Stimulated activated CD4-positive, alpha-beta T cell treated with anti-CD3 and anti-CD28 coated beads, Interleukin-4, amount 100 ng/mL, for 48 hours (primary cell): ENCODE measurements at places on chromosomes 6 and 20.

DNA sequence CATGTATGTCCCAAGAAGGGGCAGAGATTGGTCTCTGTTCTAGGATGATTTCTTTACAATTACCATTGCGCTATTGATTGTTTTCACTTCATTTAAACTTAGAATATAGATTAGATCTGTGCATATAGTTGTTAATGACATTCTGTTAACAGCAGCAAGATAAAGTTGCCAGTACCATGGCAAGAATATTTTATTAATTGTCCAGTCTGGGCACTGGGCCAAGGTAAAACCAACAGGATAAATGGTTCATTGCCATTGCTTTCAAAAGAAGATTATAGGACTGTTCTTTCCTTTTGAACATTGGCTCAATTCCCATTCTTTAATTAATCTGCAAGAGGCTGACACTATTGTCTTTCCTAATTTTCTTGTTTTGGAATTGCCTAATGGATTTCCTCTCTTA, 592.4 kb downstream of the RFPL4B start:
- DNase-seq = no peak

DNA sequence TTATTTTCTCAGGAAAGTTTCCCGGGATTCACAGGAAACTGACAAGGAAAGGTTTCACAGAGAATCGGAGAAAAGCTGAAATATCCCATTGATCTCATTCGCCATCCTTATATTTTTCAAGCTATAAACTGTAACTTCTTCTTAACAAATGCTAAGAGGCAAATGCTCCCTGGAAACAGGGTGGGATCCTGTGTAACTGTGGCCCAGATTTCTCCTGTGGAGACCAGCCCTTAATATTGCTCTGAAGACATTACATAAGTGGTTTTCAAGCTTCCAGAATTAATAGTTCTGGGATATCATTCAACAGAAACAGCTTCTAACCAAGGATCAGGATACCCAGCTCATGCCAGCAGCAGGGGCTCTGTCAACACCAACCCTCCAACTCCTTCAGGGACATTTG, 69.2 kb downstream of the THBS2 start:
- no peak for DNase-seq

DNA sequence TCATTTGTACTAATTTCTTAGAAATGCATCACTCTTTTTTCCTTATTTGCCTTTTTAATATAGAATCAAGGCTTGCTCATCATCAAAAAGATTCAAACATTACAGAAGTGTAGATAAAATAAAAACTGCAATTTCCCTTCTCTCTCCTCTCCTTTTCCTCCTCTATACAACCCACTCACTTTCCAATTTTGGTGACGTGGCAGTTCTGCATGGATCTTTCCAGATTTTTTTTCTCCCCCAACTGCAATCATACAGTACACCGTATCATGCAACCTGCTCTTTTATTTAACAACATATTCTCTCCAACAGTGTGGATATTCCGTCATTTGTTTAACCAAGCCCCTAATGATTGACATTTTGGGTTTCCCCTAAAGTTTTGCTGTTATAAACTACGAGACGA, 140.5 kb downstream of the BFSP1 start:
- no peak for DNase-seq

DNA sequence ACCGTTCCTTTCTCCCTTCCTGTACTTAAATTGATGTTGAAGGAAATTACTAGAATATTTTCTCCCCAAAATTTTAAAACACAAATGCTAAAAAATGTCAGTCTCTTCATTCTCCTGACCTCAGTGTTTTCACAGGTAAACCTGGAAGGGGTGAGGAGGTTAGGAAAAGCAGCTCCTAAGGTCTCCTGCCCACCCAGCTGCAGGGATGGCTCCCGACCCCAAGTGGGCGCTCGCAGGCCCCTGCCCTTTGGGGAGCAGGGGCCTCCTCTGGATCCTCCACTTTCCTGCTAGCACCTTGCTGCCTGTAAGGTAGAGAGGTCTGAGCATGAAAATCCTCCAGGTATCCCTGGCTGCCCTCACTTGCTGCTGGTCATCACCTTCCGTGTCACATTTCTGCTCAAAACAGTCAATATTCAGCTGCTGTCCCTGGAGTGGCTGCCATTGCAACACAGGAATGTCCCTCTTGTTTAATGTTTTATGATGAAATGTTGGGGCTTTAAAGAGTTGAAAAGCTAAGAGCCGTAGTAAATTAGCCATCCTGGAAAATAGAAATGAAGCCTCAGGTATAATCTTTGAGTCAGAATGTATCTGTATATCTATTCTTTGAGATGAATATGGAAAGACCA, 10.9 kb upstream of the HSP90AB1 start:
- no peak for DNase-seq

GRCh38 chr6:17907406-17908229, 79.8 kb downstream of the KIF13A start:
- no peak for DNase-seq

GRCh38 chr6:132607544-132608233, 16.4 kb downstream of the TAAR2 start:
- no peak for DNase-seq

DNA sequence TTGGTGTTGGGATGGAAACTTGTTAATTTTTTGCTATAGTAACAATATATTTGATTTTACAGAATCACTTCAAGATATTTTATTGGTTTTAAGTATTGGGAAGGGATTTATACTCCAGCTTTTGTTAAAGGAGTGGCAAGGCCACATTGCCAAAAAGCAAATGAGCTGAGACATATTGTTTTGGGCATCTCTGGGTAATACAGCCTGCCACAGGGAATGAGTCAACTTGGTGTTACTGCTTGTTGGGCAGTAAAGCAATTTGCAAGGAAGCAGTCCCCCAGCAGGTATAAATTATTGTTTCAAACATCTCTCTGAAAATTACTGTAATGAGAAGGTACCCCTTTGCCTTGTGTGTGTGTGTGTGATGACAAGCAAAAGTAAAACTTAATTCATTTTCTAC, 868.3 kb upstream of the FLRT3 start:
- DNase-seq = no peak

GRCh38 chr6:135250234-135250633, 69.1 kb downstream of the MYB start:
- DNase-seq = no peak

GRCh38 chr6:160190973-160191372, 67.6 kb downstream of the SLC22A2 start:
- DNase-seq = no peak

- DNase-seq = no peak
These were observed 64.2 kb upstream of the BTN3A2 start for GRCh38 chr6:26300828-26301227.

DNA sequence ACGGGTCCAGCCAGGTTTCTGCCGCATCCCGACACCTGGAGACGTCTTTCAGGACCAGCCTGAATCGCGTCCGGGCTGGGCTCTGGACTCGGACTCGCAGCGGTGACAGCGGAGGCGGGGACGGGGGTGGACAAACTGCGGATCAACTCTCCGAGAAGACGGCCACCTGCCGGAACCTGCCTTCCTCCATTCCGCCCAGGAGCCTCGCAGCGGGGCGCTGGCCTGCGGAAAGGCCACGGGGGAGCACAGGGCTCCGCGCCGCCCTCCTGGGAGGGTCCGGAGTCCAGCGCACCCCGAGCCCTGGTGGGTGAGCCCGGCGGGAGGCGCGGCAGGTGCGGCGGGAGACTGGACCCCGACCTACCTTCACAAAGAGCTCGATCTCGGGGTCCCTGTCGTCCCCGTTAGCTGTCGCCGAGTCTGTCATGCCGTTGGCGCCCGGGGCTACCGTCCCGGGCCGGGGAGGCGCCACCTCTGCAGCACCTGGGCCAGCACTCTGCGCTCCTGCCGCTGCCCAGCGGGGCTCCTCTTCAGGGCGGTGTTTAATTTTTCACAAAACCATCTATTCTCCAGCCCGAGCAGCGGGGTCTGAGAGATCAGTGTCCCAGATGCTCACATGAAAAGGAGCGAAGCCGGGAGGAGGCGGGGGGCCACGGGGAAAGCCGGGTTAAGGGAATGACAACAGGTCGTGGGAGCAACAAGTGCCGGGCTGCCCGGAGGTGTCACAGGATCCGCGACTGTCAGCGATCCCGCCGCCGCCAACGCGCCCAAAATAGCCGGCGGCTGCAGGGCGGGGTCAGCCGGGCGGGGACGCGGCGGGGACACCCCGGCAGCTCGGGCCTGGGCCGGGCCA, at the start of gene CLIC5:
TSS of gene CLIC5 (minus strand) at position 742 of the 850 bp plus-strand sequence. CDS start at position 424, 318 bp downstream.
- DNase-seq = peak; percentile 9

GRCh38 chr6:169188475-169188874, 65.2 kb downstream of the THBS2 start:
- DNase-seq = no peak

DNA sequence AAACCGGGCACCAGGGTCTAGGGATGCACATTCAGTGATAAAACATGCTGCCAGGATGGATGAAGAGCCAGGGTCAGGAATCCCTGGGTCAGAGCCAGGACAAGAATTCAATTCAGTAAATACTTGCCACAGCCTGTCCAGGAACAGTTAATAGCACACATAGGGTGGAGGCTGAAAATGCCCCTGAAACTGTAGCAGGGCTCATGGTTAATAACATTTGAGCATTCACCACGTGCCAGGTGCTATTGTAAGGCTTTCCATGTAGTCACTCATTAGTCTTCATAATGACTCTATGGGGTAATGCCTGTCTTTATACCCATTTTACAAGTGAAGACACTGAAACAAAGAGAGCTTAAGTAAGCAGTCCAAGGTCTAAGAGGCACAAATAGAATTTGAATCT, 296.3 kb downstream of the LRFN2 start:
- DNase-seq = no peak

DNA sequence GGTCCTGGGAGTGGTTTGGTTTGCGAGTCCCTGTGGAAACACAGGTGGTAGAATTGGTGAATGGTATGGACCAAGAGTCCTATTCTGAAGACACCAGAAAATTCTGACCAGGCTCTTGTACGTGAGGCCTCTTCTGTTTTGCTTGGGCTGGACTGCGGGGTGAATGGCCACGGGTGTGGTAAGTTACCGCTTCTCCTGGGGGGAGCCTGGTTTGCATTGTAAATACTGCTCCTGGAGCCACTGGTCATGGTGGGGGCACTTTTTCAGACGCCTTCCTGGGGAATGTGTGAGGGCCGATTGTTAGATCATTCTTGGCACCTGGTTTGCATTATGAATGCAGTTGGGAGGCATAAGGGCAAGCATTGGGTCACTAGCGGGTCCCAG, 25.4 kb upstream of the EPB41L1 start:
- no peak for DNase-seq

DNA sequence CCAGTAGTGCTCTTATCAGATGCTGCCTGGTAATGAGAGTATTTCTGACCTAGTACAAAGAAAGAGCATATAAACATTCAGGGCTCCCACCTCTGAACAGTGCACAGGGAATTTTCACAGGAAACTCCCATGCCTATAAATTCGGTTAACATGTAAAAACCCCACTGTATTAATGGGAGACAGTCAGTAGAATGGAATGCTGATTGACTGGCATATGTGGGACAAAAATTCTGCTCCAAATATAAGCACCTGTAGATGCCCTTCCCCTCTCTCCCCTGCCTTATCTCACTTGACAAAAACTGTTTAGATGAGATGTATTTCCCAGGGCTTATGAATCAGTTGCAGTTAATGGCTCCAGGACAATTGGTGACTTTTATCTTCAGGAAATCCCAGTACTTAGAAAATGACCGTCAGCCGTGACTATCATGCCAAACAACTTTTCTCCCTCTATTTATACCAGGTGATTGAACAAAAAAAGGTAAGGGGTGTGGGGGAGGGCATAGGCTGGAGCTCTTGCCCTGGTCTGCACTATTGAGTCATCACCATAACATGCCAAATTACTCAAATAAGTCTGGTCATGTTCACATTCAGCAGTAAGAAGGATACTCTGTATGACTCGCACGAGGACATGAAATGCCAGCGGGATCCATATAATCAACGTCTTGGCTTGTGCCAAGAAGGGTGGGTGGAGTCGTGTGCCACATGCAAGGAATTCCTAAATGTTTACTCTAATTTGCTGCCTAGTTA, 176.4 kb upstream of the BMP2 start:
- DNase-seq = no peak

GRCh38 chr20:21698494-21699215, 6.8 kb upstream of the PAX1 start:
- no peak for DNase-seq

DNA sequence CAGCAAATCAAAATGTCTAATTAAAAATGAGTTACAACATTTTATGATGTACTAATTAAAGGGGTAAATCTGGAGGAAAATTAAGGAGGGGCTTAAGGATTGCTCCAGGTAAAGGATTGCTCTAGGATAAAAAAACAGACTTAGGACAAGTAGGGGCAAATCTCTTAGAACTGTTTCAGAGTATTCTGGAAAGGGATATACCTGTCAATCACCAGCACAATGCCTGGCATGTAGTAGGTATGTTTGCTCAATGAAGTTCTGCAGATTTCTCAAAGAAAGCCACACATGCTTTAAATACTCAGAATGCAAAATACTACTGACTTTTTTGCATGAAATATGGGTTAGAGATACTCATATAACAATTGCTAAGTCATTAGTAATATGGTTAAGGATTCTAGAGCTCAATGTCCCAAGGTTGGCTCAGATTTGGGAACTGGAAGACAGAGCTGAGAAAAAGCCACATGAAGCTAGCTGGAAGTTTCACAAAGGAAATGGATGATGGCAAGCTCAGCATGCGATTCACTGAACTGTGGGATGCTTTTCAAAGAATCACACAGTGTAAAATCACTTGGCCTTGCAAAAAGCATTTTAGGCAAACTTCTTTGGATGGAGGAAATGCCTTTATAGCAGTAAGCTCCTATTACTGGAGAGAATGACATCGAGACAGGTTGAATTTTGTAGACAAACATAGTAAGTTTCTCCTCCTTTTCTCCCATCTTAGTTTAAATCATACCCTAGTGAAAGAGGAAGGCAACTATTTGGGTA, 72.8 kb downstream of the MAP3K5 start:
- no peak for DNase-seq

DNA sequence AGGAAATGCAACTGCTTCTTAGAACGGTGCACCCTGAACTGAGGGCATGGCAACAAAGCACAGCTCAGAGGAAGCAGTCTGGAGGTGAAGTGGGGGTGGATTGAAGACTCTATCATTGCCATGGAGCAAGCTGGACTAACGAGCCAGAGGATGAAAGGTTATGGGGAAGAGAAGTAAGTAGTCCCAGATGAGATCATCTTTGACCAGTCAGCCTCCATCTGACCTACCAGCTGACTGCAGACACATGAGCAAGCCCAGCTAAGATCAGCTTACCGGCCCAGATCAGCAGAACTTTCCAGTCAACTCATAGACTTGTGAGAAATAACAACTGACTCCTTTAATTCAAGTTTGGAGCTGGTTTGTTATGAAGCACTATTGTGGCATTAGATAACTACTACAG, 9.1 kb upstream of the JAG1 start:
- DNase-seq = no peak

GRCh38 chr6:124197148-124197547, 393.5 kb downstream of the NKAIN2 start:
- no peak for DNase-seq

DNA sequence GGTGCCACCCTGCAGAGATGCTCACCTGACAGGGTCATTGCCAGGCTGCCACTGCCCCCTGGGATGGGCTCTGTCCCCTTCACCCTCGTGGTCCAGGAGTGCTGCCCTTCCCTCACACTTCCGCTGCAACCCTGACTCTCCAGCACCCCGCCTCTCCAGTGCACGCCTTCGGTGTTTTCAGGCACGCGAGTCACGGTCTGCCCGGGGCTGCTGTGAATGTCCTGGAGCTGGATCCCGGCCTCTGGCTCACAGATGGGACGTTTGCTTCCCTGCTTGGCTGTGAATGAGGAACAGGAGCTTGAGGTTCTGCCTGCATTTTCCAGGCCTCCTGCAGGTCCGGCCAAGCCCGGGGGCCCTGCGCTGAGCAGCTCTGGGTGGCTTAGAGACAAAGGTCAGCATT, 343.4 kb downstream of the SMOC2 start:
- no peak for DNase-seq
